ENCODE measurements at places on chromosomes 4 and X. TPM values are rescaled to one million over a fixed set of nuclear protein-coding genes. Genes with fewer than 3 reads are reported as not detected.

The P2RY4 gene
- not detected for total RNA-seq

The DACH2 gene
- not detected for total RNA-seq

The ARHGAP6 gene
- not detected for total RNA-seq

The CNKSR2 gene
- total RNA-seq: 2.7 TPM

The MAGEB16 gene
- total RNA-seq: not detected

The ALB gene
- total RNA-seq: not detected

The LCORL gene
- total RNA-seq: 5.4 TPM

The IGSF1 gene
- 0.25 TPM for total RNA-seq

The NDNF gene
- total RNA-seq: not detected

The TMPRSS11D gene
- not detected for total RNA-seq

The TDO2 gene
- total RNA-seq: 0.43 TPM

The HUWE1 gene
- total RNA-seq: 73.6 TPM

The CMC4 gene
- 14.7 TPM for total RNA-seq
